ENCODE measurements at places on chromosomes 1 and 21.

GRCh38 chr1:93708734-93709481 lies 27.3 kb upstream of the BCAR3 start:
- DNase-seq: no peak

DNA sequence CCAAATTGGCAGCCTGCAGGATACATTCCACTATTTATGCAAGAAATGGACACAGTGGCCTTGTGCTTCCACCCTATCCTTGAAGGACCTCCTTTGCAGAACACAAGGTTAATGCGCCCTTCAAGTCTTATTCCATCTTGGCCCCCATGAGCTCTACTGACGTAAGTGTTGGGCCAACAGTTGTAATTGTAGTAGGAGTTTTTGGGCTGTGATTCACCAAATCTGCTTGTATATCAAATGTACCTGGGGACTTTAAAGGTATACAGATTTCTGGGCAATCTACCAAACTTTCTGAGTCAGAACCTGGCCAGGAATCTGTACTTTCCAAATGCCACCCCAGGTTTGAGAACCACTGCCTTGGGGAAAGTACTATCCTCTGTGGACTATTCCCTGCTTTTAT lies 100.9 kb upstream of the MARK1 start:
- no peak for DNase-seq

DNA sequence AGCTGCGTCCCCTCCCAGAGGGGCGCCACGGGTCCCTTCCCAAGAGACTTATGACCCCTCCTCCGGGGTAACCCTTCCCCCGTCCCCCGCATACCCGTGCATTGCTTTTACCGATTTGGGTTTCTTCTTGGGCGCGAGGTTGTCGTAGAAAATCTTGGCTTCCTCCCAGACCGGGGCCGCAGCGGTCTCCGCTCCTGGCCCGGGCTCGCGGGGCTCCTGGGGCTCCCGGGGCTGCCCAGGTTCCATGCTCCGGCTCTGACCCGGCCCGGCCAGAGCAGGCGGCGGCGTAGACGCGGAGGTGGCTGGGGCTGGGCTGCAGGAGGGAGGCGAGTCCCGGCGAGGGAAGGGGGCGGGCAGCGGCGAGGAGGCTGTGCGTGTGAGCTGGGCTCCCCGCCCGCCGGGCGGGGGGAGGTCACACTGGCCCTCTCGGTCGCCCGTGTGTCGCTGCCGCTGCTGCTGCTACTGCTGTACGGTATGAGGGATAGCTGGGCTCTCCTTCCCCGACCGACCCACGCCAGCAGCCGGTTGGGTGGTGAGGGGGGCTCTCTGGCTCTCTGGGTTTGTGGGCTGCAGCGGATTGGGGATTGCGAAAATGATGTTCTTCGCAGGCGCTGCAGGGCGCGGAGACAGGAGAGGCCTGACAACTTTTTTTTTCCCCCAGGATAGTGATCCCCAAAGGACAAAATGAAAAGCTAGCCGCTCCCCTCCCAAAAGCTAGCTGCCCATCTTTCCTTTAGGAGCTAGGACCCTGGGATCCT lies at the start of gene NT5C1A:
TSS of gene NT5C1A (minus strand) at position 315 of the 758 bp plus-strand sequence. CDS start at position 246, 69 bp downstream.
- DNase-seq: peak; percentile 65

DNA sequence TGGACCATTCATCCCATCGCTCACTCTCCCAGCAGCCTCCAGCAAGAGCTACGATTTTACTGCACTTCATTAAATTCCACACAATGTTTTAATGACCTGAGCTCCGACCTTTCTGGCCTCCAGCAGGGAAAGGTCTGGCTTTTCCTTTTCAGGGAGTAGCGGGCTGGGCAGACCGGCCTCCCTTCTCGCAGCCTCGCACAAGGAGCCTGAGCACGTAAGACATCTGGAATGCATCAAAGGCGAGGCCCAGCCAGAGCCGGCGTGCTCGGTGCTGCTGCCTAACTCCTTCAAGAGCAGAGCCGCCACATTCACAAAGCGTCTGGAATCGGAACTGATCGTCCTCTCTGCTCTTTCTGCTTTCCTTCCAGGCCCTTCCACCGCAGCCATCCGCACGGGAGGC lies 32.5 kb upstream of the FHAD1 start:
- no peak for DNase-seq

DNA sequence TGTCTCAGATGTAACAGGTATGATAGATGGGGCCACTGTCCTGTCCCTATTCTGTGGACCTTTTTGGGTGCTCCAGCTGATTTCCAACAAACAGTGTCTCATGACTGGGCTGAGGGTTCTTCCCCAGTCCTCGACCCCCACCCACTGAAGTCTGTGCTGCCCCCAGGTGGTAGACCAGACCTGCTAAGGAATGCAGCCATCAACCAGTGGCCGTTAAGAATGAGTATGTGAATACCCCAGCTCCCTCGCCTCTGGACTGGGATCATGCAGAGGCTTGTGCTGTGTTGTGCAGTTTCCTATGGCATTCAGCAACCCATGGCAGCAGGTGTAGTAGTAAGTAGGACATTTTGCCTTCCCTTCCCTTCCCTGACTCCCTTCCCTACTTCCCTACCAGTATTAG lies 183.1 kb upstream of the KAZN start:
- no peak for DNase-seq

- no peak for DNase-seq
Observed at GRCh38 chr1:155334962-155335361, 14.3 kb downstream of the RUSC1 start.

DNA sequence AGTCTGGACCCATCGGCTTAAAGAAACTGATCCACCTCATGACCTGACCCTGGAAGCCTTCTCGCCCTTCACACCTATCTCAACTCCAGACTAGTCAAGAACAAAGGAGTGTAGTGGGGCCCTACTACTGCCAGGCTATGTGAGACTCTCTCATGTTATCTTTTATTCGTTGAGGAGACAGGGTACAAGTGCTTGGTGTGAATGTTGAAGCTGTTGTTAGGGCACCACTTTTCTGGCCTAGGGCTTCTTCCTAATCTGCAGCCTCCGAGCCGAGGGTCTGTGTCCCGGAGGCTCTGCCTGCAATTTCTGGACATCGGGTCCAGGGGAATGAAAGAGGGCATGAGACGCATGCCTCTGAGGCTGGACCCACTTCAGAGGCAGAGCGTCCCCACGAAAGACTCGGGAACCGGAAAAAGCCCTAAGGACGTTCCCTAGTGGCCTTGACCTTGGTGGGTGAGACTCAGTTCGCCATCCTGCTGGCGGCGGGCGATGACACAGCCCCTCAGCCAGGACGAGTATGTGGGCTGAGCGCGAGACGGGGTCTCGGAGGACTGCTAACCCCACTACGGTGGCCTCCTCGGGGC lies 671 bp downstream of the DNAJC11 start:
- DNase-seq: no peak

GRCh38 chr1:211610779-211611556 lies 32.0 kb upstream of the SLC30A1 start:
- DNase-seq: no peak

DNA sequence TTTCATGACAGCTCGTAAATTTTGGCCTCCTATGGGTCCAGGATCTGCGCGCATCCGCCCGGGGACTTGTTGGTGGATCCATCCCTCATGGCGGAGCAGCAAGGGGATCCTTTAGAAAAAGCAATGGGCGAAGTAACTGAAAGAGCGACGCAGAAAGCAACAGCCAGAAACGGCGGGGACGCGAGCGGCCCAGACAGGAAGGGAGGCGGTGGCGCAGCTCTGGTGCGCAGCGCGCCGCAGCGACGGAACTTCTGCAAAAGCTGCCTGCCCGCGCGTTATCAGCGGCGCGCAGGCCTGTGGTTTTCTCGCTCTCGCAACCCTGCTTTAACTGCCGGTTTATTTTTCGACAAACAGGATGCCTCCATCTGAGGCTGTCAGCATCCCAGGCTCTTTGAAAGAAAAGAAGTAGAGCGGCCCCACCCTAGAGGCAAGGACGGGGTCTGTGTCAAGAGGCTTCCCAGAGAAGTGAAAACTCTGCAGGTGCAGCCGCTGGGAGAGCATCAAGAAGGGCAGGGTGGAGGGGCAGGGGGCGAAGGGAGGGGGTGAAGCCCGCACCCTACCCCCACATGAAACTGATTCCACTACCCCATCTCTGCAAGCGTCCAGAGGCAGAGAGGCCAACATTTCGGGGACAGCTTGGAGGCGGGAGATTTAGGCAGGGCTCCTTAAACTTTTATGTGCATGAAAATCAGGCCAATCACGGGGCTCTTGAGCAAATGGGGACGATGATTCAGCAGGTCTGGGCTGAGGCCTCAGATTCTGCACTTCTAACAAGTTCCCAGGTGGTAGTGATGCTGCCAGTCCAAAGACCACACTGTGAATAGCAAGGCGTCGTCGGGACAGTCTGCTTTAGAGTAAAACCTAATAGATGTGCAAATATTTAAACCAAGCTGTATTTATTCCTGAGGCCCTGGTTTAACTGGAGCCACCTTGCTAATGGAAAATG lies 22.2 kb downstream of the RUNX1 start:
- DNase-seq: peak; percentile 48

DNA sequence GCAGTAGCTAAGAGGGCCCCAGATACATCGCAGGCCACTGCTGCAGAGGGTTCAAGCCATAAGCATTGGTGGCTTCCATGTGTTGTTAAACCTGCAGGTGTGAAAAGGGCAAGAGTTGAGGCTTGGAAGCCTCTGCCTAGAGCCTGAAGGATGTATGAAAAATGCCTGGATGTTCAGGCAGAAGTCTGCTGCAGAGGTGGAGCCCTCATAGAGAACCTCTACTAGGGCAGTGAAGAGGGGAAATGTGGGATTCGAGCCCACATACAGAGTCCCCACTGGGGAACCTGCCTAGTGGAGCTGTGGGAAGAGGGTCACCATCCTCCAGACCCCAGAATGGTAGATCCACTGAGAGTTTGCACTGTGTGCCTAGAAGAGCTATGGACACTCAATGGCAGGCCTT lies 30.6 kb upstream of the ADGRL4 start:
- no peak for DNase-seq

- no peak for DNase-seq
Observed at GRCh38 chr1:77350012-77350770, 68.4 kb downstream of the AK5 start.

GRCh38 chr21:26544201-26544775 lies 28.8 kb downstream of the CYYR1 start:
- DNase-seq: no peak

- no peak for DNase-seq
Observed at GRCh38 chr1:70101231-70101630, 104.1 kb downstream of the LRRC40 start.

- no peak for DNase-seq
Observed at GRCh38 chr21:31201548-31201947, 142.5 kb downstream of the TIAM1 start.

DNA sequence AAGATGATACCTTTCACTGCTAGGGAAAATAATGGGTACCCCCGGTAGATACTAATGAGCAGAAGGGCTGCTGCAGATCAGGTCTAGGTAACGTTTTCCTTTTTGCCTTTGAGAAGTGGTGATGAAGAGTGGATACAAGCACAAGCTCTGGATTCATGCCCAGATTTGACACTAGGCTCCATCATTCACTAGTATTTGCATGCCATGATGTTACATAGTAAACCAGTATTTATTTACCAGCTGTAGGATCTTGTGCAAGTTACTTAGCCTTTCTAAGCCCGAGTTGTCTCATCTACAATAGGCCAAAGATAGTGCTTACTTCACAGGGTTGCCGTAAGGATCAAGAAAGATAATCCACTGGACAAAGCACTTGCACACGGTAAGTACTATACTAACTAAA lies 14.2 kb downstream of the PTPN14 start:
- no peak for DNase-seq

DNA sequence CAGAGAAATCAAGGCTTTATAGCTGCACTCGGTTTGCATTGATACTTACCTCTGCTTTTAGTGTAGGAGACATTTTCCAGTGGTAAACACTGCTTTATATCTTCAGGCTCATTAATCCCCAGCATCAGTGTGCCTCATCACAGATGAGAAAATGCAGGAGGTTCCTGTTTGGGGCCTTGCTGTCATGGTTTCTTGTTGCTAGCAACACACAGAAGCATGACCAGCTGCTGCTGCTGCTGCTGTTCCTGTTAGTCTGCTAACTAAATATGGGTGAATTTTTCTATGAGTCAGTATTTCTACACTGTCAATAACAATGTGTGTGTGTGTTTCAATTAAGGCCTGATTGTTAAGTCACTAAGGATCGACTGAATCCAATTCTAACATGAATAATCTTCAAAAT lies 85.8 kb upstream of the RGS1 start:
- no peak for DNase-seq

GRCh38 chr1:200415227-200415626 lies 5.4 kb upstream of the ZNF281 start:
- DNase-seq: no peak

DNA sequence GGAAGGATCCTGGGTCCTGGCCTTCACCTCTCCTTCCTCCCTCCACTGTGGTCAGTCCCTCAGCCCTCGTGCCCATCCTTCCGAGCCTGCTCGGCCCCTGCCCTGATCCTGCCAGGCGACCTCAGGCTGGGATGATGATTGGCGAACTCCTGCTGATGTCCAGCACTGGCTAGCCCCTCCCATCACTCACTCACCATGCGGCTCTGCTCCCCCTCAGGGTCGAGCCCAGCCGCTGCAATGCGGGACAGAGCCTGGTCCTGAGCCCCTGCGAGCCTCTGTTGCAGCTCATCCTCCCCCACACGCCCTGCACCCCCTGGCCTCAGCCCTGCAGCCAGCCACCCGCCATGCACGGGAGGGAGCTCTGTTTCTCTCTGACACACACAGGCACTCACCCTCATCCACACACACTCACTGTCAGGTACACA lies 100.2 kb downstream of the DMRTB1 start:
- DNase-seq: no peak

GRCh38 chr1:116325922-116326321 lies 47.1 kb upstream of the ATP1A1 start:
- no peak for DNase-seq

GRCh38 chr1:205561501-205562203 lies 57.2 kb downstream of the CDK18 start:
- DNase-seq: no peak
